ENCODE measurements at places on chromosomes 5 and 9. TPM values are rescaled to one million over a fixed set of nuclear protein-coding genes. Genes with fewer than 3 reads are reported as not detected.

DNA sequence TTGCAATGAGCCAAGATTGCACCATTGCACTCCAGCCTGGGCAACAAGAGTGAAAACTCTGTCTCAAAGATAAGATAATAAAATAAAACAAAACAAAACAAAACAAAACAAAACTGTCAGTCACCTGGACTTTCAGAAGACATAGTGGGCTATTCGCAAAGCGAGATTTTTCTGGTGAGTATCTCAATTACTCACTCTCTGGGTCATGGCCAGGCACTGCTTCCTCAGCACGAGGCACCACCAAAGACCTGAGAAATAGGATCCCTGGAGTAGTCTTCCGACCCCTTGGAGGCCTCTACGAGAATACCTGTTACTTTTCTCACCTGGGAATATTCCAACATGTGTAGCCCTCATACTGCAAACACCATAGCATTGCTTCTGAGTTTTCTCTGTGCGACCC lies 201.7 kb upstream of the ZNF618 start:
- DNase-seq, result no peak

DNA sequence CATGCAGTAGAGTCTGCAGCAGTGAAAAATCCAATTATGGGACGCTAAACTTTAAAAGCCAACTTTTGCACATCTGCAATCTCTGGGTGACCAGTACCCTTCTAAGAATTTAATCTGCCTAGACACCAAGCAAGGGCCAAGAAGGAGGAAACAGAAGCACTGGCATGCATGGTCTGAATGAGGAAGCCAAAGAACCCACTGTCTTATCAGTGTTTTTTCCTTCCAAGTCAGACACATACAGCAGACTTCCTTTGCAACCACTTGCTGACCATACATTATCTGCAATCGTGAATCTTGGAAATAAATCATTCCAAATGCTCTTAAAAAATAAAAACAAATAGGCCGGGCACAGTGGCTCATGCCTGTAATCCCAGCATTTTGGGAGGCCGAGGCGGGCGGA lies 65.9 kb downstream of the DEPDC1B start:
- DNase-seq, result peak; percentile 29

The PHF24 gene
- polyA plus RNA-seq, result 0.14 TPM

DNA sequence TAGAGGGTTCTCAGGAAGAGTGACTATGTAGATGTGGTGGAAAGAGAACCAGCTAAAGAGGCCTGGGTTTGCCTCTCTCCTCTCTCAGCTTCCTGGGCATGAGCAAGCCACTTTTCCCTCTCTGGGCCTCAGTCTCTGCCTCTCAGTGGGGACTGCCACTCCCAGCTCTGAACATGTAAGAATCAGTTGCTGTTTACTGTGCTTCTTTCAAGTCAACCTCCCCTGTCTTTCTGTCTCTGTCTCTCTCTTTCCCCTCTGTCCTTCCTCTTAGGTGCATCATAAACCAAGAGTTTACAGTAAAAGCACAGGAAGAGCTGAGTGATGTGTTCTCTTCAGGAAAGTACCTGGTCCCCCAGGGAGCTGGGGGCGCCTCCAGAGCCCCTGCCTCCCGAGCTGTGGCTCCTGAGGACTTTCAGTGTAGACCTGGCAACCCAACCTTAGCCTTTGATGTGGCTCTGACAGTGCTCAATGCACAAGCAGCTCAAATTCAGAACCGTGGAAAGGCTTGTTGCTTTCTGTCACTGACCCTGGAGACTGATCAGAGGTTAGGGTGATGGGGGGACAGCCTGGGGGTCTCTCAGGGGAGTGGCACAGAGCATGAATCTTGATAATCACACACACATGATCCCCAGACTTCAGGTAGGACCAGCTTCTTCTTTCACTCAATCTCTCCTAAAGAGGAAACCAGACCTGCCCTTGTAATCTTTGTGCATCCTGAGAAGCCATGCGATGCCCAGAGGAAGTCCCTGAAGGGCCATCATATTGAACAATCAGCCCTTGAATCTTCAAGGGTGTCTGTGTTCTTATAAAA lies 59.4 kb upstream of the TNFSF8 start:
- DNase-seq, result no peak

DNA sequence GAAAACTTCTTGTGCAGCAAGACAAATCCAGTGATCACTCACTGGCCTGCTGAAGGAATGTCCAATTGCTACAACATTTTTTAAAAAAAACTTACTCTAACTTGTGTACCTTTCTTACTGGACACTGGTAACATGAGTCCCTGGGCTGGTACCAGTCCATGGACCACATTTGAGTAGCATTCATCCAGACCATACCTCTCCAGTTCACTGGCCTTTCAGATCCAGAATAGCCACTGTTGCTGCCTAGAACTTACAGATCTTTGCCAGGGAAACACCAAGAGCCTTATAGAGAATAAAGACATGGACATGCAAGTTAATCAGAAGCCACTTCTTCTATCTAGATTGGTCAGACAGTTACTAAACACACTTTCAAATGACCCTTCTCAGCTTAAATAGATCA lies 185.3 kb downstream of the TLE4 start:
- no peak for DNase-seq

The SLC4A9 gene
- 0.06 TPM for polyA plus RNA-seq

GRCh38 chr5:117665121-117665520 lies 1090.5 kb upstream of the SEMA6A start:
- no peak for DNase-seq

The IL3 gene
- not detected for polyA plus RNA-seq

GRCh38 chr5:108634010-108634616 lies 113.6 kb upstream of the FER start:
- peak; percentile 38 for DNase-seq

- DNase-seq, result no peak
Observed at GRCh38 chr9:136019681-136020060, 58.5 kb upstream of the UBAC1 start.

- no peak for DNase-seq
Observed at GRCh38 chr9:684941-685340, 156.6 kb upstream of the DMRT1 start.

DNA sequence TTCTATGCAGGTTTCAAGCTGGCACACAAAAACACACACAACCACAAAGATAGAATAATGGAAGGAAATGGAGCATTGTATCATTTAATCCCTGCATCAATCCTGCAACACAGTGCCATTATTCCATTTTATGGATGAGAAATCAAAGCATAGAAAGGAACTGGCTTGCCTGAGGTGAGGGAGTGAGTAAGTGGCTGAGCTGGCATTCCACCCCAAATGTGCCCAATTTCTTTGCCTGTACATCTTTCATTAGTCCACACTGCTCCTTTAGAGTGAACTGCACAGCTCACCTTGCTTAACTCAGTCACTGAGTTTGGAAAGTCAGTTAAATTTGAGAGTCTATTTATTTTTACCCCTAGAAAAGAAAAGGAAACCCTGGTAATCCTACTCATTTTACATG lies 28.9 kb downstream of the ZNF366 start:
- DNase-seq, result no peak

GRCh38 chr9:104869811-104870210 lies 58.1 kb downstream of the ABCA1 start:
- no peak for DNase-seq

DNA sequence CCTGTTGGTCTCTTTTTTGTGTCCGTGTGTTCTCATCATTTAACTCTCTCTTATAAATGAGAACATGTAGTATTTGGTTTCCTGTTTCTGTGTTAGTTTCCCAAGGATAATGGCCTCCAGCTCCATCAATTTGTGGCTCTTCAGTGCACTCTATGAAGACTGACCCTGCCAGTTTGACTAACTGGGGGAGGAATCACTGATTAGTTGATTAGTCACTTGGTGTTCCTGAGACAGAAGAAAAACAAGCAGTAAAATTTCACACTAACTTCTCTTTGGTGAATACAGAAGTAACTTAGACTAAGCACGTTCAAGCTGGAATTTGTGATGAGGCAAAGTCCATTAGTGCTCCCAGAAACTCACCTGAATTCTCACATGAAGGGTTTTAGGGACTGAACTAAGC lies 495.8 kb upstream of the RORB start:
- DNase-seq, result no peak

- no peak for DNase-seq
Observed at GRCh38 chr9:4921449-4921848, 63.6 kb upstream of the JAK2 start.

The TSSK1B gene
- polyA plus RNA-seq, result not detected

DNA sequence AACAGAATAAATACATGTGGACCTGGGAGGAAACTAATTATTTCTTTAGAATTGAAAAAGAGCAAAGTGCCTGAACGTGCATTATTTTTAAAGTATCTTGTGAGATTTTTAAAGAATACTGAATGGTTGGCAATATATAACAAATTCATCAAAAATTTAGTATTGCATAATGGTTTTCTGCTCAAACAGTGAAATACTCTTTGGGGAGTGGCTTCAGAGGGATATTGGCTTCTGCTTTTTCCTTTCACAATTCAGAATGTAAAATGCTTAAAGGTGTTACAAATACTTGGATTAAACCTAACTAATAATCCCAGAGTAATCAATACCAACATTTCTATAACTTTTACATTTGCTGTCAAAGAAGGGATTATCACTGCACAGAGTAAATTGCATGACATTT lies 379.3 kb upstream of the CHD1 start:
- DNase-seq, result no peak

DNA sequence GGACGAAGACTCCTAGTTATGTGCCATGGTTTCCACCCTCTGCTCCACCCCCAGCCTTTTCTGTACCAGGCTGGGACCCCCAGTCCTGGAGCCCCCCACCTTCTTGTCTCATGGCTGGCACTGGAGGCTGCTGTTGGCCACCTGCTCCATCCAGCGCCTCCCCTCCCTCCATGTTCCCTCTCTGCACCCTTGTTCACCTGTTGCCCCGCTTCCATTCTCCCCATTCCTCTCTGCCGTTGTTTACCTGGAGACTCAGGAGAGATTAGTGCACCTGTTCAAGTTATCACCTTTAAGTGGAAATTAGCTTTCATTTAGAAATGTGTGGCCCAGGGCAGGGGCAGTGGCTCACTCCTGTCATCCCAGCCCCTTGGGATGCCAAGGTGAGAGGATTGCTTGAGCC lies 7.2 kb downstream of the NTMT1 start:
- DNase-seq, result no peak

GRCh38 chr9:86714999-86715398 lies 232.3 kb downstream of the GAS1 start:
- DNase-seq, result no peak

GRCh38 chr9:98961513-98962180 lies 17.9 kb downstream of the COL15A1 start:
- no peak for DNase-seq

GRCh38 chr9:132885720-132886333 lies 7.1 kb downstream of the SPACA9 start:
- DNase-seq, result no peak

The MUSK gene
- 0.22 TPM for polyA plus RNA-seq

The BRIX1 gene
- 22.4 TPM for polyA plus RNA-seq

The SEPTIN8 gene
- polyA plus RNA-seq, result 16.5 TPM

The NOXA1 gene
- polyA plus RNA-seq, result 2.1 TPM

- DNase-seq, result no peak
Observed at GRCh38 chr5:178496642-178497041, 93.6 kb downstream of the COL23A1 start.

The ZBTB34 gene
- polyA plus RNA-seq, result 3.2 TPM

DNA sequence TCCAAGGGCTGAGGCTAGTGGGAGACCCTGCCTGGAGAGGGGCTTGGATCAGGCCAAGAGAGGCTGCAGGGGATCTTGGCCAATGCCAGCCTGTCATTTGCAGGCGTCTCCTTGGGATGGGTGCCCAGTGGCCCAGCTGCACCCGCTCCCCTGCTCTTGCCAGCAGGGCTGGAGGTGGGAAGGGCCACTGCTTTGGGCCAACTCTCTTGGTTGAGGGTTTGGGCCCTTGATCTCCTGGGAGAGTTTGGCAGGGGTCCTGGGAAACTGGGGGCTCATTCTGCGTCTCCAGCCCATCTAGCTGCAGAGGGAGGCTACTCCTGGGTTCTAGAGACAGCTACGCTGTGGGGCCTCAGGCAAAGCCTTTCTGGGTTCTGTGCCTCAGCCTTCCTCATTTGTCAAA lies 10.5 kb downstream of the PSD2 start:
- DNase-seq, result no peak

The PCDHB15 gene
- polyA plus RNA-seq, result 1.4 TPM

The DEPDC1B gene
- 0.55 TPM for polyA plus RNA-seq

DNA sequence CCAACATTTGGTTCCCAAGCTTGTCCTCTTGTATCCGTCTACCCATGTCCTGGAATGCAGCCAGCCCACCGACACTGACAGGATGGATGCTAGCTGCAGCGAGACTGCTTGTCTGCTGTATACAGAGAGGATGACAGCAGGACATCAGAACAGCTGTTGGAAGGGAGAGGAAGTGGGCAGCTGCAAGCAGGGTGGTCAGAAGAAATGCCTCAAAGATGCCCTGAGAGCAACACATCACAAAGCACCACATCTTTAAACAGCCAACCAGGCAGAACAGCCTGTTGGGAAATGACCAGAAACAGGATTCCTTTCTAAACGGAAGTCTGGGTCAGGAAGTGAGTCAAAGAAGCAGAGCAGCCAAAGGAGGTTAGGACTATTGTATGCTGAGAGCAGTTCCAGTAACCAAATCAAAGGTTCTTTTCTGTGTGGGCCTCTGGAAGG lies 219.1 kb downstream of the NDUFS4 start:
- peak; percentile 31 for DNase-seq

DNA sequence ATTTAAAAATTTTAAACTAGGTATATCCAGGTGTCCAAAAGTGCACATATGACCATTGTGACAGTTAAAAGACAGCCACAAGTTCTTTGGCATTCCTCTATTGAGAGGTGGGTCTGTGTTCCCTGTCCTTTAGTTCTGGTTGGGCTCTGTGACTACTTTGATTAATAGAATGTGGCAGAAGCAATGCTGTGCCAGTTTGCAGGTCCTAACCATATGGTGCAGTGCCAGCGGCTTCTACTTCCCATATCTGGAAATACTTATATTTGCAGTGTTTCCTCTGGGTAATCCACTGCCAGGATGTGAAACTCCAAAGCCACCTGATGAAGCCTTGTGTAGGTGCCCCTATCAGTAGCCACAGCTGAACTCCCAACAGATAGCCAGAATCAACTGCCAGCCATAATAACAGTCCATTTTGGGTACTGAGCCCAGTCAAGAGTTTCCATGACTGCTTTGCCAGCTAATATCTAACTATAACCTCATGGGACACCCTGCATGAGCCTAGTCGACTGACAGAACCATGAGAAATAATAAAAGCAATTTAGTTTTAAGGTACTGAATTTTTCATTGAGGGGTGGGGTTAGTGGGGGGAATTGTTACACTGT lies 361.0 kb upstream of the SEMA6A start:
- no peak for DNase-seq

DNA sequence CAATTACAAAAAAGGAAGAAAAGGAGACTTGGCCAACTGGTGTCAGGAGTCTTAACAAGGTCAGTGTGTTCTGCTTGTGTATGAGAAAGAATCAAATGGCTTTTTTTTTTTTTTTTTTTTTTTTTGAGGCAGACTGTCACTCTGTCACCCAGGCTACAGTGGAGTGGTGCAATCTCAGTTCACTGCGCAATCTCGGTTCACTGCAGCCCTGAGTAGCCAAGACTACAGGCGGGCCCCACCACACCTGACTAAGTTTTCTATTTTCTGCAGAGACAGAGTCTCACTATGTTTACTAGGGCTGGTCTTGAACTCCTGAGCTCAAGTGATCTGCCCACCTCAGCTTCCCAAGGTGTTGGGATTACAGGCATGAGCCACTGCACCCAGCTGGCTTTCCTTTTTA lies 3.1 kb upstream of the IL7R start:
- no peak for DNase-seq

- DNase-seq, result peak; percentile 2
Observed at GRCh38 chr5:77633207-77633675, 5.3 kb downstream of the OTP start.

All from lung (tissue), 17 donors.